ENCODE measurements at places on chromosomes 5 and 9.

GRCh38 chr9:109817146-109817845, 37.3 kb downstream of the PALM2AKAP2 start:
- DNase-seq: no peak

DNA sequence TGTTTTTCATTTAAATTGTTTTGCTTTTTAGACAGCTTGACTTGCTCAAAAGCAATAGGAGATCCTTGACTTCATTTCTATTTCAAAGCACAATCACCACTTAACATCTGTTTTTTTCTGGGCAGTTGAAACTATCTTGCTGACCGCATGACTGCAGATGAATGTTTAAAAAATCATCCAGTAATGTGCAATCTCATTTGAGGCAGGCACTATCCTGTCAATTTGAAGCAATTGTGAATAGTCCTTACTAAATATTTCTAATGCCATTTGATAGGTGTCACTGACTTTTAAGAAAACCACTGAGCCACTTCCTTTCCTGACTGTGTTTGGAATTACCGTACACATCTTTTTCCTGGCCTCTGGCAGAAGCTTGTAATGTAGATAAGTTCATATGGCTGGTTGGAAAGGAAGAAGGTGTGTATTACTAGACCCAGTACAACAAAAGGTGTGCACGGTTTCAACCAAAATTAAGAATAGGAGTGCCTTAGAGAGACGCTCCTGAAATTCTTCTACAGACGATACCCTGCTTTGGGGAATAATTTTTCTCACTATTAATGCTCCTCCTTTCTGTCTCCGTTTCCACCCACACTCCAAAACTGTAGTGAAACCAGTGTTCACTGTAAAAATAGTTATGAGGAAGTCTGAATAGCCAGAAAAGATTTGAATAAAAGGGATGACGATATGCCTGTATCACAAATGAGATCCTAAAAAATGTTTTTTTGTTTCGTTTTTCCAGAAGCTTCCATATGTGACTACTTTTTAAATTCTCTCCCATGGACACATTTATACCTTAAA, 136.7 kb upstream of the MOCS2 start:
- no peak for DNase-seq

- DNase-seq: no peak
These were observed 5.5 kb downstream of the FOXB2 start for GRCh38 chr9:77024776-77025545.

DNA sequence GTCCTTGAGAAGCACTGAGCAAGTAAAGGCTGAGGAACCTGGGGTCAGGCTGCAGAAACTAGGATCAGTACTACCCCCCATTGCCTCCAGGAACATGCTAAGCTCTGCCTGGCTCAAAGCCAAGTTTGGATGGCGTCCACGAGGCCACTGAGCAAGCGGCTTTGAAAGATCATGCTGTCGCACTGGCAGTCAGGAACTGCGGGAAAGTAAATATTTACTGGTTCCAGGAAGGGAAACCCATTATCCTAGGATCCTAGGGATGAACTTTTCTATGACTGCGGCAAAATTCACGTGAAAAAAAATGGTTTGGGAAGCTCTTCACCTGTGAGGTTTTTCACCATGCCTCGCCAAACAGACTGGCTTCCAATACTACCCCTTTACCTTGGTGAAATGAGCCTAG, 75.3 kb upstream of the PJA2 start:
- DNase-seq: no peak

DNA sequence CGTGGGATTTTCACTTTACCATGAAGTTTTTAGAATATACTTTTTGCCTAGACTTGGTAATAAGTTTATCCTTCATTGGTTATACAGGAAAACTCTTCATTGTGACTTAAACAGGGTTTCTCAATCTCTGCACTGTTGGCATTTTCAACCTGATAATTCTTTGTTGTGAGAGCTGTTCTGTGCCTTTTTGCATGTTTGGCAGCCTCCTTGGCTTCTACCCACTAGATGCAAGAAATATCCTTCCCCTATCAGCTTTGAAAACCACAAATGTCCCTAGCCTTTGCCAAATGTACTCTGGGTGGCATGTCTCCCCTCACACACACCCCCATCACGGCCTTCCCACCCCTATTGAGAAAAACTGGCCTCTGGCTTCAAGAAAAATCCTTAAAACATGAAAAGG, 180.9 kb downstream of the ESM1 start:
- DNase-seq: no peak
